ENCODE measurements at places on chromosomes 4 and X. TPM values are rescaled to one million over a fixed set of nuclear protein-coding genes. Genes with fewer than 3 reads are reported as not detected.

DNA sequence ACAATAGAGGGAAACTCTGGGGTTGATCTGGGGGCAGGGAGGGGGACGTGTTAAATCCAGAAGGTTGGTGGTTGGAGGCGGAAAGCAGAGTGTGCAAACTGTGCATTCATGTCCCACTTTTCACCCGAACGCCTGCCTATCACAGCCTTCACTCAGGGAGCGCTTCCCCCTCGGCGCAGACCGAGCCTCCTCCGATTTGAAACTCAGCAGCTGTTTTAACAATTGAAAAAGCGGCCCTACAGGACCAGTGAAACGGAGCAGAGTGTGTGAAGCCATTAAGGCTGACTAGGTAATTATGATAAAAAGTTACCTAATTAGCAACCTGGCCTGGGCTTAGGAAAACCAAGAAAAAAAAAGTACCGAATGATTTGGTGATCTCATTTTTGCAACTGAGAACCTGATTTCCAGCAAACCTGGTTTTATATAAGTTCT lies 685 bp upstream of the NDNF start:
- peak overlapping the region; percentile 34 for H3K27ac ChIP-seq
- peaks cover 29% of the 10 kb centered on the region for H3K27me3 ChIP-seq
- H3K4me3 ChIP-seq = peak overlapping the region; percentile 78
- no peaks in the 10 kb centered on the region for H3K36me3 ChIP-seq
- peaks cover 5% of the 10 kb centered on the region for H3K4me1 ChIP-seq
- DNase-seq = no peak

- no peaks in the 10 kb centered on the region for H3K27me3 ChIP-seq
- no peak for DNase-seq
- no peak overlapping the region for H3K27ac ChIP-seq
These were observed 64.3 kb downstream of the FRAS1 start for GRCh38 chr4:78121338-78121904.

- H3K27me3 ChIP-seq = no peaks in the 10 kb centered on the region
- H3K36me3 ChIP-seq = no peaks in the 10 kb centered on the region
- H3K27ac ChIP-seq = no peak overlapping the region
- peaks cover 44% of the 10 kb centered on the region for H3K4me1 ChIP-seq
- DNase-seq = no peak
- no peak overlapping the region for H3K4me3 ChIP-seq
These were observed 4.1 kb downstream of the PPA2 start for GRCh38 chr4:105469736-105470135.

Gene TMEM156
- not detected for total RNA-seq

Gene MYL5
- total RNA-seq = 9.9 TPM
